H1 (cell line): ENCODE measurements at places on chromosomes 7 and 10. TPM values are rescaled to one million over a fixed set of nuclear protein-coding genes. Genes with fewer than 3 reads are reported as not detected.

The VIPR2 gene
- 2.4 and 3.1 TPM in 2 replicates for total RNA-seq

DNA sequence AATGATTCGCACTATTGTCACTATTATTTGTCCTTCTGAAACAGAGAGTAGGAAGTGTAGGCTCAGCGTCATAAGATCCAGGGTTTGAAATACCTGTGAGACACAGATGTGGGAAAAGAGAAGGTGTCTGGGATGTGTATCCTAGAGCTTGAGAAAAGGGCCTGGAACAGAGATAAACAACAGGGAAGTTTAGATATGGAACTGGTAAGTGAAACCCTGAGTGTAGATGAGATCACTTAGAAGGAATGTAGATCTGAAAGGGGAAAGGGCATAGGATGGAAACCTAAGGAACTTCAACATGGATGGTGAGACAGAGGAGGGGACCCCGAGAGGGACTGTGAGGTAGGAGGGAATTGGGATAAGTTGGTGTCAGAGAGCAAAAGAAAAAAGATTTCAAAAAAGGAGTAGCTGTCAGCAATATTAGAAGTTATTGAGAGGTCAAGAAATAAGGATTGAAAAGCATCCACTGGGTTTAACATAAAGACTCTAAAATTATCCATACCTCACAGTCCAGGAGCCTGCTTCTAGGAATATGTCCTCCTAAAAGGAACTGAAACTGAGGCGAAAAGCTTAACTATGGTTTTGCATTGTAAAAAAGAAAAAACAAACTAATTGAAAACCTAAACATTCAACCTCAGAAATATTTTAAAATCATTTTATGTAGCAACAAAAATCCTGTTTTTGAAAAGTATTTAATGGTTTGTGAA, 119.2 kb upstream of the NPVF start:
- no peaks in the 10 kb centered on the region for H3K4me1 ChIP-seq
- H3K4me3 ChIP-seq, result no peak overlapping the region
- no peak for DNase-seq

DNA sequence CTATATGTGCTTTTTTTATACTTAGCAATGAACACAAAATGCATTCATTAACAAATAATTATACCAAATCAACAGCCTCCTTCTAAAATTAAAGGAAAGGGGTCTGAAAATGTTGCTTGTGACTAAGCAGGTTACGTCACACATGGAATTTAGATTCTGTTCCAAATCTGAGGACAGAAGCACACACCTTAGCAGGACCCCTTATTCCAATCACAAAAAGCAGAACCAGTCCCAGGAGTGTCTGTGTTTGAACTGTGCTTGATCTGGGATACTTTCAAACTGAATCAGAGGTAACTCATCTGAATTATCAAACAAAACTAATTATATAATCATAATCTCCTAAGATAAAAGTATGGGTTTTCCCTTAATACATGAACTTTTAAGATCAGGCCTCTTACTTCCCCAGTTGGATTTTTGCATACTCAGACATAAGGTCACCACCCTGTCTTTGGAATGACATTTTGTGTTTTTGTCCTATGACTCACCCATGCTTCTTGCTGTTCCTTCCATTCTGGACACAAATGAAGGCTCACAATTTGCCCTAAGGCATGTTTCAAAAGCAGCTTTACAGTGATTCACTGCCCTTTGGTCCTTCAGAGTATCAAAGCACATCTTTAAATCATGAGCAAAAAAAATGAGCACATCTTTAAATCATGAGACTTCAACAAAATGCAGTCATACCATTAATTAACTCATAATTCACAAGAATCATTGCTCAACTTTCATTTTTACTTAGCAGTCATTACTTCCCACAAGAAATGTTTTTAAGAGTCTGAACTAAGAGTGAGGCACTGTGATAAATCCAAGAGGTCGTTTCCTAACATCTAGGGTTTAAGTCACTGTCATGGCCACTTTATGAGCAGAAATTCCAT, 35.5 kb downstream of the SEMA3C start:
- H3K4me1 ChIP-seq, result no peaks in the 10 kb centered on the region
- no peaks in the 10 kb centered on the region for H3K36me3 ChIP-seq
- H3K4me3 ChIP-seq, result no peak overlapping the region

DNA sequence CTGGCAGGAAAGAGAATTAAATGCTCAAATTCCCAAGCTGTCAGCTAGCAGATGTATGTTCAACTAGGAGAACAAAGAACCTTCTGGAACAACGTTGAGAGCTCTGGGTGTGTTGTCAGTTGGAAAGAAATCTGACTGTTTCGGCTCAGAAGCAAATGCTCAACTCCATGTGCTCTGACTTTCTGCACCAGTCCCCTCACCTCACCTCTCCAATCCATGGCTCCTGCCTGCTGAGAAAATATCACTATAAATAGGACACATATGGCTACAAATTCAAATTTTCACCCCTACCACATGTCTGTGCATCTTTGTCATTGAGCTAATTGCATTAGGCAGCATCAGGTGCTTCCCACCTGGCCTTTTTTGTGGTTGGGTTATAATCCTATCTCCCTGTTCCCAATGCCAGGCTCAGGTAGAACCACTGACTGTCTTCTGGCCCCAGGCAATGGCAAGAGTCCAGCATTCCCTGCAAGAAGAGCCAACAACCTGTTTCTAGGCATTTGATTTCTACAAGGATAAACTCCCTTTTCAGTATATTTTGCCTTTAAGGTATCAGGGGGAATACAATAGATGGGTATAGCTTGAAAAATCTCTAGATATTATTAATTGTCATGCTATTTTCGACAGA, 142.6 kb upstream of the LSM8 start:
- no peak overlapping the region for H3K4me3 ChIP-seq
- H3K36me3 ChIP-seq, result no peaks in the 10 kb centered on the region
- no peak for DNase-seq
- H3K4me1 ChIP-seq, result no peaks in the 10 kb centered on the region
- H3K27me3 ChIP-seq, result no peaks in the 10 kb centered on the region

GRCh38 chr10:132062116-132062515, 3.6 kb upstream of the JAKMIP3 start:
- H3K4me1 ChIP-seq, result no peaks in the 10 kb centered on the region
- no peaks in the 10 kb centered on the region; the same call in 1 of the 2 replicates for H3K27me3 ChIP-seq
- DNase-seq, result no peak
- no peaks in the 10 kb centered on the region for H3K36me3 ChIP-seq
